Myocyte (in vitro differentiated cells): ENCODE measurements at places on chromosomes 1 and 21.

DNA sequence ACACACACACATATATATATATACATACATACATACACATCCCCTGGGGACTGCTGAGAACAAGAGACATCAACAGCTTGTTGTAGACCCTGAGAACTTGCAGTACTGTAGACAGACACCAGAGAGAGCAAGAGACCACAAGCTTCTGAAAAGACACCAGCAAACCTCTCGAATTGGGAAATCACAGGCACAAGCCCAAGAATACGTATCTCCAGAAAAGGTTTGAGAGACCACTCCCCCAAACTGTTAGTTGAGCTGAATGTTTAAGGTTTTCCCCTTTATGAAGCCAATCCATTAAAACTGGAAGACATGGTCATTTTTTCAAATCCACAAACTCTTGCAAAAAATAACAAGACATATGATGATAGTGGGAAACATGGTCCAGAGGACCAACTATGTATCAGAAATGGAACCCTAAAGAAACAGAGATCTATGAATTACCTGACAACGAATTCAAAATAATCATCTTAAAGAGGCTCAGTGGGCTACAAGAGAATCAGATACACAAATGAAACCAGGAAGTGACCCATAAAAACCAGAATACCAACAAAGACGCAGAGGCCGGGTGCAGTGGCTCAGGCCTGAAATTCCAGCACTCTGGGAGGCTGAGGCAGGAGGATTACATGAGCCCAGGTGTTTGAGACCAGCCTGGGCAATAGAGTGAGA lies 45.1 kb downstream of the SLC2A1 start:
- peak; percentile 80 for DNase-seq

DNA sequence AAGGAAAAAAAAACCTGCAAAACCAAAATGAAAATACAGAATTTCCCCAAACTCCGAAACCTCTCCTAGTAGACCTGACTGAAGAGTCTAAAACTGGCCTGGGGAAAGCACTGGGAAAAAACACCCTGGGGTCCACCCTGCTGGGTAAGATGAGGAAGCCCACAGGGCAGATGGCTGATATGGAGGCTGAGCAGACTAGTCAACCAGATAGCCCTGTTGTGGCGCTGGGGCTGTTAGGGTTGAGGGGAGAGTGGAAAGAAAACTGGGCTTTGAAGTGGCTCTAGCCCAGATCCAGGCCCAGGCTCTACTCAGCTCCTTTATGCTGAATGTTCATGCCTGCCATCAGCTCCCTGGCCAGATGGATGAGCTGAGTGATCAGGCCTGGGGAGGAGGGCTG lies 6.8 kb upstream of the SLAMF1 start:
- no peak for DNase-seq

DNA sequence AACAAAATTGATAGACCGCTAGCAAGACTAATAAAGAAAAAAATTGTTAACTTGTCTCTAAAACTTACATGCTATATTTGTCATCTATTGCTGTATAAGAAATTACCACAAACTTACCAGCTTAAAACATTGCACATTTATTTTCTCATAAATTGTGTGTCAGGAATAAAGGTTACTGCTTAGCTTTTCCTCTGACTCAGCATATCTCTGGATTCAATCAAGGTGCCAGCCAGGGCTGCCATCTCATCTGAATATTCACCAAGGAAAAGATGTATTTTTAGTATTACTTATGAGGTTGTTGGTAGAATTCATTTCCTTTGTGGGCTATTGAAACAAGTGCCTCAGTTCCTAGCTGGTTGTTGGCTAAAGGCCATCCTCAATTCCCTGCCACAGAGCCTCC lies 912.6 kb upstream of the NEGR1 start:
- no peak for DNase-seq

- DNase-seq: peak; percentile 66
Observed at GRCh38 chr1:203338335-203339036, 12.4 kb downstream of the FMOD start.

- peak; percentile 22 for DNase-seq
Observed at GRCh38 chr21:34553151-34553952, 41.3 kb upstream of the KCNE1 start.

DNA sequence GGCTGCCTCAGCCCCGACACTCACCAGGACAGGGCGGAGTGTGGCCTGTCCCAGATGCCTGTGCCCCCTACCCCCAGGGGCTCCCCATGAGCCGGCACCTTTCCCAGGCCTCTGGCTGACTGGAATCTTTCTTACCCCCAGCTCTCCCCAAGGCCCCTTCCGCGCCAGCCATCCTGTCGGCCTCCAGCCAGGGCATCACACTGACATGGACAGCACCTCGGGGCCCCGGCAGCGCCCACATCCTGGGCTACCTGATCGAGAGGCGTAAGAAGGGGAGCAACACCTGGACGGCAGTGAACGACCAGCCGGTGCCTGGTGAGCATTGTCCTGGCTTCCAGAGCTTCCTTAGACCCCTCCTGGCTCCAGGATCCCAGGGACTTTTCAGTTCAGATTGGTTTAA lies 26.5 kb downstream of the IGFN1 start:
- no peak for DNase-seq

- DNase-seq: no peak
Observed at GRCh38 chr1:167207940-167208623, 12.6 kb upstream of the POU2F1 start.
